ENCODE measurements at places on chromosomes 5 and 9.

- DNase-seq = no peak
Measured at GRCh38 chr9:76912636-76913275, 6.8 kb upstream of the PRUNE2 start.

GRCh38 chr9:124726886-124727285 is 44.2 kb downstream of the NR6A1 start:
- no peak for DNase-seq

- no peak for DNase-seq
Measured at GRCh38 chr5:61701877-61702602, 370.0 kb downstream of the ZSWIM6 start.

DNA sequence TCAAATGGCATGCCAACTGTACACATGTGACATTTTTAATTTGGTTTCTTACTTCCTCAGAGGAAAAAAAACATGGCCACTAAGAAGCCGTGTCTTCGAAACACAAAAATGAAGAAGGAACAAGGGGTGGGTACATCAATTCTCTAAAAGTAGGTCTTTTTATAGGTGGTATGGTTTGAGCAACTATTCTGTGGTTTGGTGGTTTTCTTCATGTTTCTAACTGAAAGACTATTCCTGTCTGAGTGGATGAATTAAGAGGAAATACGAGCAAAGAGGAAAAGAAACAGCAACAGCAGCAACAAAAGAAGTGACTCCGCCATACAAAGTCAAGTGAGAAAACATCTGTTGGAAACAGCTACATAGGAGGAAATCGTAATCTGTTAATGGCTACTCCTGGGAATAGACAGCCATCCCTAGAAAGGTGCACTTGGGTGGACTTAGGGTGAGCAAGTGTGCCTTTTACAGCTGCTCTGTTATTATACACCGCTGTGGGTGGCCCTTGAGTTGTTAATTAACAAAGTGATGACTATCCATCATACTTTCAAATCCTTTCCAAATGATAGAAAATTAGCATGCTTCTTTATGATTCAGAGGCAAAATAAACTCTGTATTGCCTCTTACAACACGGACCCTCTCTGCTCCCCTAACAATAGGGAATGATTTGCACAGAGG is 575.8 kb downstream of the TLE1 start:
- DNase-seq = no peak

DNA sequence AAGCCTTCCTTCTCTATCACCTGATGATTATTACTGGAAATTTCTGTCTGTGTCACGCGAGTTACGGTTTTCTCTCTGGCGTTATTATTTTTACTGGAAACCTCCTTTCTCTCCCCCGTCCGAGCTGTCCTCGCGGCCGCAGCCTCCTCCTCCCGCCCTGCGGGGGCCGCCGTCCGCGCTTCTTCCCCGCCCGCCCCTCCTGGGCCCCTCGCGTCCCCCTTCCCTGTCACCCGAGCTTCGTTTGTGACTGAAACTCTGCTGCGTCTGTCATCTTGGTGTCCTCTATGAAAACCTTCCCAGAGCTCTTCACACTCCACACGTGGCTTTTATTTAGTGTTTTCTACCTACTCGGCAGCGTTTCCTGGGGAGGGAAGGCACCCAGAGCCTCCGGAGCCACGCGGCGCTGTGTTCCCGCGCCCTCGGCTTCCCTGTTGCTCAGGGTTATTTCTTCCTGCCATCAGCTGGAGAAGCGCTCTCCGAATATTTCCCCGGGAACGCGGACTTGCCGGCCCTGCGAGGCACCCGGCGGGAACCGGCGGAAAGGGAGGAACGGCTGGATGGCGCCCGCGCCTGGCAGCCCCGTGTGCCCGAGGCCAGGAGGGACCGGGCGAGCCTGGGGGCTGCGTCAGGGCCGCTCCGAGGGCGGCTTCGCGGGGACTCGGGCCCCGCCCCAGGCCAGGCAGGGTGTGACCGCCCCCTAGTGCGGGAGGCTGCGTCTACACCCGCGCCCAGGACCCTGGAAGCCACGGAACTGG is 33.9 kb downstream of the TRIP13 start:
- DNase-seq = no peak

DNA sequence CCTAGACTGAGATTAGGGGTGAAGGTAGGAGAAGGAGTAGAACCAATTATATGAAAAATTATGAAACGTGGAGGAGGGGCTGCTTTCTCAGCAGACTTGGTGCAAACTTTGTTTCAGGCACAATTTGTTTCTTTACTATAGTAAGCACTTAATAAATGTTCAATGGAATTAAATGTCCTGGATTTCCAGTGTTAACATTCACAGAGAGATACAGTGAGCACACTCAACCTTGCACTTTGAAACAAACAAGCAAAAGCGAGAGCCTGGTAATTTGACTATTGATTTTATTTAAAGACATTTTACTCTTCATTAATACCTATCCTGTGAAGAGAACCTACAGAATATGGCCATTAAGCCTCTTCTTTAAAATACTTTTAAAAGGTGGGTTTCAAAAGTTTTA is 933 bp downstream of the LECT2 start:
- DNase-seq = no peak

DNA sequence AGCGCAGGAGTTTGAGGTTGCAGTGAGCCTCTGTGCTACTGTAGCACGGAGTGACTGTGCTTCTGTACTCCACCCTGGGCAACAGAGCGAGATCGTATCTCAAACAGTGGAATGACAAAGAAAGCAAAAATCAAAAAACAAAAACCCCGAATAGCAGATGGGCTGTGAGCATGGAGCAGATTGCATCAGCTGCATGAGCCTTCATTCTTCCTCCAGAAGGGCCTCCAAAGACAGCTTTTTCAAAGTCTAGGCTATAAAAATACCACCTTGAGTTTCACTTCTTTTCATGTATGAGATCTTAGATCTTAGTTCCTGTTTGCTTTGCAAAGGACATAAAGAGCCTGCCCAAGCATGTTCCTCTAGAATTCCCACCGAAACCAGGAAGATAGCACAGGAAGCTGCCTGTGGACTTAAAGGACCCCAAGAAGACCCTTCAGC is 15.0 kb upstream of the HSPB3 start:
- no peak for DNase-seq

GRCh38 chr9:116133163-116133562 is 20.4 kb upstream of the PAPPA start:
- DNase-seq = no peak

- DNase-seq = peak; percentile 14
Measured at GRCh38 chr9:34546834-34547827, 24.3 kb upstream of the ENHO start.

- no peak for DNase-seq
Measured at GRCh38 chr5:161001604-161002003, 149.6 kb upstream of the ATP10B start.

DNA sequence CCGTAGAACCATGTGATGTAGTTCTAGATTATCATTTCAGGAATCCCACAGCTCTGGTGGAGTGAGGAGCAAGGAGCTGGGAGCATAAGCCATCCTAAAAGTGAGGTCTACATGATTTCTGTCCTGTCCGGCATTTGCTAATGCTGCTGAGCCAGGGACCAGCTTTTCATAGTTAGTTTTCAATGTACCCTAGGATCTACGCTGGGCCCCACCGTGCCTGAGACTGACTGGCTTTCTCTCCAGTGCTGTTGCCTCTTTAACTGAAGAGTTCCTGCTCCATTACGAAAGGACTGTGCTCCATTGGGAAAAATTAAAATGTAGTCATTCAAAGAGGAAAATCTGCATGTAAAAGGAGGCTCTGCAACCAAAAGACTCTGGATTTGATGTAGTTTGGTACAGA is 634.8 kb downstream of the DMRTA1 start:
- no peak for DNase-seq

GRCh38 chr9:135218331-135219225 is 131.1 kb downstream of the OLFM1 start:
- no peak for DNase-seq

GRCh38 chr9:111094433-111094924 is 56.2 kb upstream of the LPAR1 start:
- no peak for DNase-seq

DNA sequence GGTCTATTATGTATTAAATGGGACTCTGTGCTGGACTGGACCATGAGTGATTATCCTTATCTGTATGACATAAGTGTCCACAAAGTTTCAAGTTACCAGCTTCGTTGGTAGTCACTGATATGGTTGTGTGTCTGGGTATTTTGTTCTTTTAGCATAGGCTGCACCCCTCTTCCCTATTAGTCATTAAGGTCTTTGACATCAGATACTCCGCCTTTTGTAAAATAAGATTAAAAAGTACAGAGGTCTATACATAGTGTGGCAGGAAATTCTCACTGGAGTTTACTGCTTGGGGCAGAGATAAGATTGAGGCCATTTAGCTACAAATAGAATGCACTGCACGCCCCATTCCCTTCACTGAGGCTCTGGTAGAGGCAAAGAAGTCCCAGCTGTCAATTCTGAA is 99.4 kb downstream of the TMEM215 start:
- DNase-seq = no peak

Measured in effector CD4-positive, alpha-beta T cell (primary cell).